Myocyte (in vitro differentiated cells): ENCODE measurements at places on chromosomes 7 and 10. TPM values are rescaled to one million over a fixed set of nuclear protein-coding genes. Genes with fewer than 3 reads are reported as not detected.

DNA sequence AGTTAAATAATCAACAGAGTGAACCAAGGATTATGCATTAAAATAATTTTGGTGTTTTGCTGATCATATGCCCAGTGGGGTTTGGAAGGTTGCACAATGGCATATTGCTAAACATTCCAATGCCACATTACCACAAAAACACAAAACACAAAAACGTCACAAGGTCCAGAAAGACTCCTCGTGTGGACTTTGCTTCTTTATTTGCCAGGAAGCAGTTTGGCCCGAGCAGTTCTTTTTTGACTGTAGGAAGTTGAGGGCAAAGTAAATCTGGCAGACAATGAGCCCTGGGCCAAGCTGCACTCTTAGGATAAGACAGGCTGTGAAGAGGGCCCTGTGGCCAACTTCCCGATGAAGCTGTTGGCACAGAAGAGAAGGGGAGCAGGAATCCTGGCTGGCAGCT is 39.2 kb upstream of the SLC35B4 start:
- DNase-seq: peak; percentile 39

Gene CRHR2
- total RNA-seq: not detected in 2 replicates

Gene SPOCK2
- 0.78 and 1.9 TPM in 2 replicates for total RNA-seq

Gene FAM3C
- total RNA-seq: 111 and 166 TPM in 2 replicates

GRCh38 chr10:84337199-84337598 is 8.8 kb downstream of the CCSER2 start:
- DNase-seq: no peak

GRCh38 chr10:74987339-74988053 is 124.0 kb upstream of the SAMD8 start:
- peak; percentile 18 for DNase-seq

DNA sequence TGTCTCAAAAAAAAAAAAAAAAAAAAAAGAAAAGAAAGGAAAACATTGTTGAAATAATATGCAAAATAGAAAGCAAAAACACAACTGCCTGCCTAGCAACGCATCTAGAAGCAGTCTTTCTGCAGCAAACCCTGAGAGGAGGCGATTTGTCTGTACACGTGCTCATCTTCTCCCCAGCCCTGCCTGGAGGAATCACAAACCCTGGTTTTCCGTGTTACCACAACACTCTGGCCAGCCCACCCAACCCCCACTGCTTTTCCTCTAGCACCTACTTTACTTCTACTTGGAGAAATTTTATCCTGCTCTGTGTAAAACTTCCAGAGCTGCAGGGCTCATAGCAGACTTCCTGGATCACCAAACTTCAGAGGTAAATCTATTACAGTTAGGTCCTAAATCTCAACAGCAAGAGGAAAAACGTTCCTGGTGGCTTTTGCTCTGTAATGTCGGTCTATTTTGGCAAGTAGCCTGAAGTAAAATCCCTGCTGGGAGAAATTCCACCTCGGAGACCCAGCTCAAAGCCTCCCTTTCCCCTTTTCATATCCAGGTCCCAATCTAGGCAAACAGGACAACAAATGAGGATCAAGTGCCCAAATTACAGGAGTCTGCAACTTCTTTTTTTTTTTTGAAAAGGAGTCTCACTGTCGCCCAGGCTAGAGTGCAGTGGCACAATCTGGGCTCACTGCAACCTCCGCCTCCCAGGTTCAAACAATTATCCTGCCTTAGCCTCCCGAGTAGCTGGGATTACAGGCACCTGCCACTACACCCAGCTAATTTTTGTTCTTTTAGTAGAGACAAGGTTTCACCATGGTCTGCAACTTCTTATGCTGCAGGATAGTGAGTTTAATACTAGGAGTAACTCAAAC is 91.6 kb downstream of the DNMBP start:
- peak; percentile 50 for DNase-seq

Gene ADCYAP1R1
- not detected in 2 replicates for total RNA-seq

- DNase-seq: no peak
Observed at GRCh38 chr10:67678335-67678974, 17.5 kb downstream of the CTNNA3 start.

- DNase-seq: peak; percentile 81
Observed at GRCh38 chr10:58531084-58531695, 18.5 kb downstream of the BICC1 start.

Gene TRIM4
- 20.2 and 20.5 TPM in 2 replicates for total RNA-seq

GRCh38 chr7:41809940-41810576 is 107.2 kb upstream of the INHBA start:
- no peak for DNase-seq

Gene C1GALT1
- 164 and 171 TPM in 2 replicates for total RNA-seq

GRCh38 chr7:85164376-85164775 is 22.5 kb downstream of the SEMA3D start:
- no peak for DNase-seq

DNA sequence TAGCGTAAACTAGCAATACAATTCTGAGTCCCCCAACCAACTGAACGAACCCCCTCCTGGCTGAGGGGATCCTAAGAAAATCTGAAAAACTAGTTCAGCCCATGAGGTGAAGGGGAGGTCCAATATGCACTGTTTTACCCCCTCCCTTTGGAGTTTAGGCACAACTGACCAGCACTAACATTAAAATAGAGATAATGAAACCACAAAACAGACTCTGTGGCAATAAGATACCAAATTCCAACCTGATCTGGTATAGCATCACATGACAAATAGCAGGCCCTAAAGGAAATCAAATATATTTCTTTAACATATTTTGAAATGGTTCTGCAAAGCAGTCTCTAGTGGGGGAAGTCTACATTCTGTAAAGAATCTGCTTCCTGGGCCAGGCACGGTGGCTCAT is 522.5 kb downstream of the TYW1 start:
- DNase-seq: no peak

DNA sequence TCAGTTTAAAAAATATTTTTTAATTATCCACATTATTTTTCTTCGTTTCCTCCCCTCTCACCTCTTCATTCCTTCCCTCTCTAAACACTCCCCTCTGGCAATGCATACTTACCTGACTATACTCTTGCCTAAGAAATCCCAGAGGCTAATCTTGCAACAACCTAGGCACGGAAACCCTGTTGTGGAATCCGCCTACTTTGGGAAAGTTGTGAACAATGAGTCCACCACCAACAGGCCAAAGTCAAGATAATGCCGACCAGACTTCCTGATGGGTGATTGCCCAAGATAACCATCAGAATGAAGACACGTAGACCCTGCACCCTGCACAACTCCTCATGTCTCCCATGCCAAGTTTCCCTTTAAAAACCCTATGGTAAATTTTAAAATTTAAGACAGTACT is 521.5 kb downstream of the KIF20B start:
- no peak for DNase-seq
